Activated CD8-positive, alpha-beta memory T cell treated with anti-CD3 and anti-CD28 coated beads for 1 hour (primary cell): ENCODE measurements at places on chromosomes 3 and 15.

- no peak for DNase-seq
Observed at GRCh38 chr15:33111041-33111451, 83.5 kb downstream of the FMN1 start.

GRCh38 chr3:139299261-139300132 lies 44.3 kb upstream of the MRPS22 start:
- DNase-seq, result no peak

- DNase-seq, result no peak
Observed at GRCh38 chr3:135169651-135170050, 374.6 kb downstream of the EPHB1 start.

- no peak for DNase-seq
Observed at GRCh38 chr15:100635406-100636071, 33.1 kb downstream of the ASB7 start.

DNA sequence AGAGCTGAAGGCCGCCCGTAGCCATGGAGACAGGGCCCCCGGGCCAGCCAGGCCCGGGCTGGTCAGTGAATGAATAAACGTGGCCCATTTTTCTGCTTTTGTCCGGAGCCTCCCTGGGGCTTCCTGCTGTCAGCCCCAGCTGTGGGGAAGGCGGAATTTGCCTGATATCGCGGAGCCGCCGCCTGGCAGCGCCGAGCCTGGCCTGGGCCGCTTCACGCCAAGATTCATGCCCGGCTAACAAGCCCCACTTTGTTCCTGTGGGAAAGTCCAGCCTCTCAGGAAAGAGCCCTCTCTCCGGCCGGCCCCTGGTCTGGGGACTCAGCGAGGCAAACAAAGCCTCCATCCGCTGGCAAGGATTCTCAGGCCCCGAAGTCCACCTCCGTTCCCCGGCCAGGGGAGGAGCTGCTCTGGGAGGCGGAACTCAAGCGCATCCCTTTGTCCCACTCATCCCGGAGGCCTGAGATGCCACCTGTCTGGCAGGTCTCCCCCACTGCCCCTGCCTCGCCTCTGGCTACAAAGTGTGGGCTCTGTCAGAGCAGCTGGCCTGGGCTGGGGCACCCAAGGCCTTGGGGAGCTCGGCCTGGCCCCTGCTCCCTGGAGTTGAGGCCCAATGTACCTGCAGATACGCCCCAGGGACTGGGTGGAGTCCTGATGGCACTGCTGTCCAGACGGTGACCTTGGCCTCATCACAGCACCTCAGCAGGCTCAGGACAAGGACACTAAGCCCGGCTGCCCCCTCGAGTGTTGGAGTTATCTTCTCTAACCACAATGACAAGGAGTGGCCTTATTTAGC lies 51.6 kb upstream of the SLC6A11 start:
- DNase-seq, result no peak

DNA sequence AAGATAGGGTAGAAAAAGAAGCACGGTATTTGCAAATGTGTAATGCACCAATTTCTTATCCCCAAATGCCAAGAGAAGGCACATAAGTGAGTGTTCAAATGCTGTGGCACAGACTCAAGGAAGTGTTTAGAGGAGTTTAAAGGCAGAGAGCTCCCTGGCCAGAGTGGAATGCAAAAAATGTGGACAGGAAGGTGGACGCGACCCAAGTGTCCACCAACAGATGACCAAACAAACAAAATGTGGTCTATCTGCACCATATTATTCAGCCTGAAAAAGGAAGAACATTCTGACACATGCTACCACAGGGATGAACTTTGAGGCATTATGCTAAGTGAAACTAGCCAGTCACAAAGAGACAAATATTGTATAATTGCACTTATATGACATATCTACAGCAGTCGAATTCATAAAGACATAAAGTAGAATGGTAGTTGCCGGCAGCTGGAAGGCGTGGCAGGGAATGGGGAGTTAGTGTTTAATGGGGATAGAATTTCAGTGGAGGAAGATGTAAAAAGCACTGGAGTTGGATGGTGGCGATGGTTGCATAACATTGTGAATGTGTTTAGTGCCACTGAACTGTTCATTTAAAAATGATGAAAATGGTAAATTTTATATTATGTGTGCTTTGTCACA lies 126.6 kb downstream of the SRGAP3 start:
- no peak for DNase-seq

DNA sequence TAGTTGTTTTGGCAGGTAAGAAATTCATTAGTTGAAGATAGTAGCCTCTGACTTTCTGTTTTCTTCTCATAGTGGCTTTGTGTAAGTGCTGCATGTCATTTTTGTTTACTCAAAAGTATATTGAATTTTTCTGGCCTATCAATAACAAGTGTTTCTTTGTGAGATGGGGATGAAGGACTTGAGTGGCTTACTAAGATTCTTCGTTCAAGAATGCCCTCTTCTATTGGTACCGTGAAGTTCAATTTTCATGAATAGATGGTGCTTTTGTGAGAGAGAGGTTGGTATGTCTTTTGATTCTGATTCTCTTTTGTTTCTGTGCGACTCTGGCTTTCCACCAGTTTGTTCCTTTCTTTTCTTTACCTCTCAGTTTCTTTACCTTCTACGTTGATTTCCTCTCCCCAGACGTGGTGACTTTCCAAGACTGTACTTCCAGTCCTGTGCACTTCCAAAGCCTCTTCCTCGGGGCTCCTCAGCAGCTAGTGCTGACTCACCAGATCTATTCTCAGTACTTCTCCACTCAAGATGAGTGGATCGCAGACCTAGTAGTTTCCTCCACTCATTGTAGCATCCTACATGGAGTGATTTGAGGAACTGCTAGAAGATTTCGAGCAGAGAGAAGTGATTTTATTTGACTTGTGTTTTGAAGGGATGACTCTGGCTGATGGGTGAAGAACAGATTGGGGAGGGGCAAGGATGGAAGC lies 82.0 kb upstream of the EPHB3 start:
- DNase-seq, result no peak

GRCh38 chr15:66682865-66683264 lies 19.2 kb upstream of the SMAD6 start:
- DNase-seq, result no peak

- no peak for DNase-seq
Observed at GRCh38 chr3:64856977-64857516, 169.2 kb upstream of the ADAMTS9 start.

DNA sequence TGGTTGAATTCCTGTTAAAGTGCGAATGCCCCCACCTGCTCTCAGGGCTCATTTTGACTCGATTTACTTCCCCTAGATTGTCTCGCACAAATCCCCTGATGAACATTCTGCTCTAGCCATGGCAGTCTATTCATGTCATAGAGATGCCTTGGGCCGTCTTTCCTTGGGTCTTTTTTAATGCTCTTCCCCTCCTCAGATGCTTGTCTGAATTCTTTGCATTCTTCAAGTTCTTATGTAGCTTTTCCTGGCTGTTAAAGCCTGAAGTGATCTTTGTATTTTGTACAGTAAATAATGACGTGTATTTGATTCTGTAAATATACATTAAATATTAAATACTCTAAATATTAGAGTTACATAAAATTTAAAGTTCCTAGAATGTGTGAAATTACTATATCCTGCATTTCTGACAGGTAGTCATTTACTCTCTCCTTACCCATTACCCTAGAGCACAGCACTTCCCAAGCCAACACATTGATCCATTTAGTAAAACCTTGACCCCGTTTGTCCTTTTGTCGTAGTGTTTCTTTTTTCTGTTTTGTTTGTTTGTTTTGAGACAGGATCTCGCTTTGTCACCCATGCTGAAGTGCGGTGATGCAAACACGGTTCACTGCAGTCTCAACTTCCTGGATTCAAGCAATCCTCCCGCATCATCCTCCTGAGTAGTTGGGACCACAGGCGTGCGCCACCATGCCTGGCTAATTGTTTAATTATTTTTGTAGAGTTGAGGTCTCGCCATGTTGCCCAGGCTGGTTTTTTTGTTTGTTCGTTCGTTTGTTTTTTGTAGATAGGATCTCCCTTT lies 47.9 kb downstream of the YEATS2 start:
- no peak for DNase-seq

DNA sequence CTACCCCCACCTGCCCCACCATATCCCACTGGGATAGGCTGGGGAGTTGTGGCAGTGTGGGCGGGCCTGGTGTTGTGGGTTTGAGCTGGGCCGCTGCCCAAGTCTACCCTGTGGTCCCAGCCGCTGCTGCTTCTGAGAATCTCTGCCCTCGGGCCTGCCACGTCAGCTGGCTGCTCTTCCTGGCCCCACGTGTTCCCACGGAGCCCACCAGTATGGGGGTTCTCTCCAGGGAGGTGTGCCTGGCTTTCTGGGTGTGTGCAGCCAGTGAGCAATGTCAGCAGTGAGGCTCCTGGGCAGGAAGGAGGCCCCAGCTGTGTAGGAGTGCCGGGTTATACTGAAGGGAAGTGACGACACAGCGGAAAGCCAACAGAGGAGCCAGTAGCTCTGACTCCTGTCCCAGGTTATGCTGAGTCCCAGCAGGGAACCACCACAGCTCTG lies 10.5 kb downstream of the GNAI2 start:
- DNase-seq, result peak; percentile 59

DNA sequence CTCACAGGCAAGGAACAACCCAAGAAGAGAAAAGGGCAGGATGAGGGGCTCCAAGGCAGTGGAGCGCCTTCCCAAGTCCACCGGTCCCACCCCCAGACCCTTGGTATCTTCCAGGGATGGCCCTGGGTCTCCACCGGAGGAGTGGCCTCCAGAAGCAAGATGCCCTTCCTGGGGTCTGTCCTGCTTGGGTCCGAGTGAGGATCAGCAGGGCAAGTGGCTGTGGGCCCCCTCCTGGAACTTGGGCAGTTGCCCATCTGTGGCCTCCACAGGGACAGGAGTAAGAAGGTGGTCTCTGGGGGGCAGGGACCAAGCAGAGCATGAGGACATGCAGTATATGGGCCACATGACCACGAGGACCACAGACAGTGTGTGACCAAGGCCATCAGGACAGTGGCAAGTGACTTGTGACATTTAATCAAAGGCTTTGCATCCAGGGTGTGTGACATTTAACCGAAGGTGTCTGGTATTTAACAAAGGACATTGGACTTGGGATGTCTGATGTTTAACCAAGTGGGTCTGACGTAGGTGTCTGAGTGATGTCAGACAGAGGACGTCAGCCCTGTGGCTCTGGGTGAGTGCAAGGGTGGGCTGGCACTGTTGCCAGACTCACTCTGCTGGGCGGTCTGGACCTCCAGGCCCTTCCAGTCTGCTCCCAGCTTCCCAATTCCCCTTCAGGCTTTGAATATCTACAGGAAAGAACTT lies 34.7 kb downstream of the SCN5A start:
- DNase-seq, result no peak

DNA sequence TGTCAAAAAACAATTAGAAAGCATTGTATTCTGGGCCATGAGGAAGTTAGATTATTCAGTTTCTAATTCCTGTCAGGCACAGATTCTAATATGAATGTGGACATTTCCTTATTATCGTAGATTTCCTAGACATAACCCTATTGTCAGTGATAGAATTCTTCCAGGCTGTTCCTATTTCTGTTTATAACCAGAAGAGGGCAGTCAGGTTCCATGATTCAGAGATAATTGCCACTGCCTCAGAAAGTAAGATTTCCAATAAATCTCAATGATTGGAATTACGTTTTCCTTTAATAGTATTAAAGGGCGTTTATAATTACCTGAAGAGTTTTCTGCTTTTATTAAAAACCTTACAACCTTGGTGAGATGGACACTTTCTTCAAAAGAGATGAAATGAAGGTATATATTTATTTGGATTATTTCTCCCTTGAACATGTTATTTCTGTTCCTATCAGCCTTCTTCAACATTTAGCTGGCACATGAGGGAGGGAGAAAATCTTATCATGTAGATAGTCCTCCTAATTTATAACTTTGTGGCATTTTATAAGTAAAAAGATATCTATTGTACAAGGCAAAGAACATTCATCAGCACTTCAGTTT lies 439.2 kb downstream of the MCTP2 start:
- no peak for DNase-seq

DNA sequence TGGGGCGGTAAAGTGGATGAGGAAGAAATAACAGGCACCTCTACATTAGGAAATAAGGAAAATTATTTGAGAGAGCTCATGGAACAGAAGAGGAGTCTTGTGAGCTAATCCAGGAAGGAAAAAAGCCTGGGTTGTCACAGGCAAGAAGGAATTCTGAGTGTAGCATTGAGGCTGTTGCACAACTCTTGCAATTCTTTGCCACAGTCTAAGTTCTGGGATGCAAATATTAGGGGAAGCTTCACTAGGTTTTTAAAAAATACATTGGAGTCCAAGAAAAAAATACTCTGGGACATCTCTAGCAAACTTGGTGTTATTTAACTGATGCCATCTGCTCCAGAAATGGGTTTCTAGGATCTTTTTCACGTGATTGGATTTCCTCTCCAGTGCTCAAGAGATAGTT lies 122.3 kb downstream of the SPATA16 start:
- no peak for DNase-seq

GRCh38 chr3:12476238-12476897 lies 7.9 kb upstream of the TSEN2 start:
- DNase-seq, result no peak

GRCh38 chr15:58506064-58506490 lies 74.3 kb downstream of the LIPC start:
- DNase-seq, result no peak

DNA sequence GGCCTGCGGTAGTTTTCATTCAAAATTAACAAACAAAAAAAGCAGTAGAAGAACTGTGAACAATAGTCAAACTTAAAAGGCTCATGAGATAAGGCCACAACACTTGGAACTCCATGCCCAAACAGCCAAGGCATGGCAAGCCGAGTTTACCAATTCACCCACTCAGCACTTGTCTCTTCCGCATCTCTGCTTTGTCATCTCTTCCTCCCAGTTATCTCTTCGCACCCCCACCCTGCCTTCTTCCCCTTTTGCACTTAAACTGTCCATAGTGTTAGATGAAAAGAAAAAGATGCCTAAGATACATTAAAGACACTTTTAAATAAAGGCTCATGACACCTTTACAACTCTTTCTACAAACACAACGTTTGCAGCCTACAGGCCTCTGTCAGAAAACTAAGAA lies 11.1 kb downstream of the TLE3 start:
- no peak for DNase-seq

DNA sequence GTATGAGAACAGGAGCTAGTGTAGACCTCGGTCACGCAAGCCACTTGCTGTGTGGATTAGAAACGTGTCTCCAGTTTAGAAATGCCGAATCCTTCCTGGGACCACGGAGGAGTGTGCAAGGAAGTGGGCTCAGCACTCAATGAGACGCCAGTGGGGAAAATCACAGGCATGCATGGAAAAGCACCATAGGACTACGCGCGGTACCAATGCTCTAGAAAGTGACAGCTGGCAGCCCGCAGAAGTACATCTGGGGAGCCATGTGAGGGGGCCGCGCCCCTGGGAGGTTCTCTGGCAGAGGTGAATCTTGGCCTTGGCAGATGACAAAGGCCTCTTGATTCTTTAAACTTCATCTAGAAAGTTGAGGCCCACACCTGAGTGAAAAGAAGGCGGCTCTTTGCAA lies 99.3 kb downstream of the LRRK1 start:
- no peak for DNase-seq

GRCh38 chr15:55549305-55549704 lies 38.8 kb downstream of the PYGO1 start:
- DNase-seq, result no peak

- DNase-seq, result no peak
Observed at GRCh38 chr3:147409143-147410115, at the start of gene ZIC1. Gene ZIC1 (plus strand): TSS chr3:147409365. CDS start chr3:147410113, 748 bp downstream.

- DNase-seq, result no peak
Observed at GRCh38 chr15:57692709-57693108, 13.8 kb upstream of the POLR2M start.
